ELF-1 (cell line): ENCODE measurements at places on chromosomes 5 and 9.

- DNase-seq, result no peak
Measured at GRCh38 chr9:72978744-72979143, 25.9 kb upstream of the ALDH1A1 start.

- peak; percentile 56 for DNase-seq
Measured at GRCh38 chr9:127780126-127780885, 1.8 kb upstream of the SH2D3C start.

DNA sequence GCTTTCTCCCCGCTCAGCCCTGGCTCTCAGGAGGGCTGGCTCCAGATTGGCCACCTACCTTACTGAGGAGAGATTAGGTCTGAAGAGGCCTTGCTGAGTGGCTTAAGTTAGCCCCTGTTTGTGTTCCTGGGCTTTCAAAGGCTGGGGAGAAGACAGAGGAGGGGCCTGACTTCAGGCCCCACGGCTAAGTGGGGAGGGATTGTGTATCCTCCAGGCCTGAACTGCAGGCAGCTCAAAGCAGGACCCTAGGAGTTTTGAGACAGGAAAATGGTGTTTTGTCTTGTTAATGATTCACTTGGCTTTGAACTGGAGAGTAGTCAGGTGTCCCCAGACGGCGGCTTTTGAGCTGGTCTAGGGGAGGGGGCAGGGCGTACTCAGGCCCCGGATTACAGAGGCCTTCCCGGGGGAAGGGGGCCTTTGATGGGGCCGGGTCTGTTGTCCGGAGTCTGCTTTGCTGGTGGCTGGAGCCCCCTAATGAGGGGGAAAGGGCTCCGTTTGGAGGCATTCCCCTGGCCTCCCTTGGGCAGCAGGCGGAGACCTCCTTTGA lies 162.0 kb upstream of the SMIM23 start:
- DNase-seq, result peak; percentile 97

- DNase-seq, result no peak
Measured at GRCh38 chr9:27344776-27345175, 47.8 kb upstream of the EQTN start.

- DNase-seq, result no peak
Measured at GRCh38 chr9:98994172-98995058, 50.7 kb downstream of the COL15A1 start.

- no peak for DNase-seq
Measured at GRCh38 chr9:1454211-1454610, 404.1 kb downstream of the DMRT2 start.

DNA sequence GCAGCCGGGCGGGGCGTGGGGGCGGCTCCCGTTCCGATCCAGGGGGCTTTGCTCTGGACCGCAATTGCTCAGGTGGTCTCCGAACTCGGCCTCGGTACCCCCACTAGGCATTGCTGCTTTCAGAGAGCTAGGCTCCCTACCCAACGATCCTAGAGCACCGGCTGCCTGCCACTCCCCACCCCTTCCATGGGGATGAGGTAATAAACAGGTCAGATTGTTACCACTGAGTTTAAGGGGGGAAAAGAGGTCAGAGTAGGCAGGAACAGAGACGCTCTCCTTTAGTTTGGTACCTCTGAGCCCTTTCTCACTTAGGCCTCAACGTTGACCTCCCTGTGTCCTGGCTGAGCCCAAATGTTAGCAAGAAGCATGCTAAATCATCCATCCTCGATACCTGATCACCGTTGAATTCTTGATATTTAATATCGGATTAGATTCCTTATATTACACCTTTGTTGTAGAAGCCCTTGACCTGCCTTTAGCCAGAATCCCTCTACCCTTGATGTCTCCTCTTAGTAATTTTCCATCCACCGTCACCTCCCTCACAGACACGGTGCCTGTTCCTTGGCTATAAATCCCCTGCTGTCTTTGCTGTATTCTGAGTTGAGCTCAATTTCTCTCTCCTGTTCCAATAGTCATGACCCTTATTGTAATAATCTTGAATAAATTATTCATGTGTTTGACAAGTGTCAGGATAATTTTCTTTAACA lies 588 bp upstream of the PLPP1 start:
- no peak for DNase-seq

- DNase-seq, result no peak
Measured at GRCh38 chr5:179824745-179825112, 4.0 kb downstream of the SQSTM1 start.

- DNase-seq, result peak; percentile 41
Measured at GRCh38 chr9:88973281-88974045, 17.8 kb upstream of the S1PR3 start.

GRCh38 chr5:10710513-10711128 lies 50.4 kb downstream of the DAP start:
- no peak for DNase-seq

DNA sequence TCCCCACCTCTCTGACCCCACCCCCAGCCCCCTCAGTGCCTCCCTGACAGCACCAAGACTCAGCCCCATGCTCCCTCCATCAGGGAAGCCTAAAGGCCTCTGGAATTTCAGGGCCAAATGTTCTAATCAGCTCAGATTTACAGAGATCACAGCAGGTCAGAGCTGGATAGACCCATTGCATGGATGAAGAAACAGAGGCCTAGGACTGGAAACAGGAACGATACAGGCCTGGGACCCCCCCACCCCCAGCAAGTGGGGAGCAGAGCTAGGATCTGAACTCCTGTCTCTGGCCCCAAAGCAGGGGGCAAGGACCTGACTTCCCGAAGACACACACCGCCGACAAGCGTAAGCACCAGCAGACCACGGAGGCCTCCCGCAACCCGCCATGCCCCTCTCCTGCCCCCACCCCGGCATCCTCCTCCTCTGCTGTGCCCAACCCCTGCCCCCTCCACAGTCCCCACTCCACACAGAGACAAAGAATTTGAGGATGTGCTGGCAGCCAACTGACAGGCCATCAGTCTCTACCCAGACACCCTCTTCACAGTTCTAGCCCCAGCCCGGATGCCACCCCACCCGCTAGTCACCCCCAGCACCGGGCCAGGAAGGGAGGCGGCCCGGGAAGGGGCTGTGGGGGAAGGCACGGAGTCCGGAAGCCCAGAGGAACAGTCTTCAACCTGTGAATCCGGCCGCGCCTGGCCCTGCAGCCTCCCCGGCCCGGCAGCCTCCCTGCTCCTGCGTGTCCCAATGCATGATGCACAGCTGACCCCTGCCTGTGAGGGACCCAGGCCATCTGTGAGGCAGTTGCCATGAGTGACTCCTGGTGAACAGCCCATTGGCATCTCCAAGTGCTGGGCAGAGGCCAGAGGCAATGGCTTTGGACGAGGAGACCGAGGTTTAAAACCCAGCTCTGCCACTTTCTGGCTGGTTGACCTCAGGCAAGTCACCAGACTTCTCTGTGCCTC lies 31.3 kb downstream of the NDUFA8 start:
- DNase-seq, result no peak

DNA sequence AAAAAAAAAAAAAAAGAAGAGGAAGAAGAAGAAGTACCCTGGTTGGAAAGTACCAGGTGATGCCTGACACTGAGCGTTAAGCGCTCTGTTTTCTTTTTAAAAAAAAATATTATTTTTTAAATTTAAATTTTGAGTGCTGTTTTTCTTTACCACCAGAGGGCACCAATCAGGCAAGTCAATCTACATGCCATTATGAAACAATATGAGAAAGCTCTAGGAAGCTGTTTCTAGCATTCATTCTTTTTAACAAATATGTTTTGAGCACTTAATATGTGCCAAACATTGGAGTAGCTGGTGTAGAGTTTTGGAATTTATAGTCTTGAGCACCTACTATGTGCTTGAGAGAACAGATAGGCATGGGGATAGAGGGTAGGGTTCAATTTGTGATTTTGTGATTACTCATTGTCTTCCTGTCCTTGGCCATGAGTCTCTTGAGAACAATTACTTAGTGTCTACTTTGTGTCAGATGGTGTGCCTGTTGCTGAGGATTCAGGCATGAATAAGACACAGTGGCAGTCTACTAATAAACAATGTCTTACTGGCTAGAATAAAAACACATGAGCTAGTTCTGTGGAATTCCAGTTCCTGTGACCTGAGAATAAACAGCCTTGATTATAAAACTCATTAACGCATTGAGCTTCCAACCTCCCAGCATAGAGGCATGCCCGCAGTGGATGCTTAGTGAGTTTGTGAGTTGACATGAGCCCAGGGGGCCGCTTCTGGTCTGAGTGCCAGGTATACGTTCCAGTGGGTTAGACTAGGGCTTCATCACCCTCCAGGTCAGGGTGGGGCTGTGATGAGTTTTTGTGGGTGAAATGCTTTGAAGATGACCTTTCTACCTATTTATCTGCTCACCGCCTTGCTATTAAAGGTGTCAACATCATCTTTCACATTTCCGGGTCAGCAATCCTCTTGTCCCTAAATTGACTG lies 3.0 kb upstream of the UBE2R2 start:
- DNase-seq, result no peak

DNA sequence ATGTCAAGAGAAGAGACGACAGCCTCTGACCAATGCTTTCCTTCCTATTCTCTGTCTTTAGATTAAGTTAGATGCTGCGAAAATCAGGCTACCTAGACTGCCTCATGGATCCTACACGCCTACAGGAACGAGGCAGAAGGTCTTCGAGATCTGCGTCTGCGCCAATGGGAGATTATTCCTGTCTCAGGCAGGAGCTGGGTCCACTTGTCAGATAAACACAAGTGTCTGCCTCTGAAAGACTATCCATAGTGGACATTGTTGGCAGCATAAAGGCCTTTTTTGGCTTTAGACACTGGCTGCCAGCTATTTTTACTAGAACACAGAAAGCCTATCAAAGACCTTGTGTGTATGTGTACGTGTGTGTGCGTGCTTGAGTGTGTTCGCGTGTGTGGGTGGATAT lies 90.9 kb upstream of the PPP1R2B start:
- no peak for DNase-seq

DNA sequence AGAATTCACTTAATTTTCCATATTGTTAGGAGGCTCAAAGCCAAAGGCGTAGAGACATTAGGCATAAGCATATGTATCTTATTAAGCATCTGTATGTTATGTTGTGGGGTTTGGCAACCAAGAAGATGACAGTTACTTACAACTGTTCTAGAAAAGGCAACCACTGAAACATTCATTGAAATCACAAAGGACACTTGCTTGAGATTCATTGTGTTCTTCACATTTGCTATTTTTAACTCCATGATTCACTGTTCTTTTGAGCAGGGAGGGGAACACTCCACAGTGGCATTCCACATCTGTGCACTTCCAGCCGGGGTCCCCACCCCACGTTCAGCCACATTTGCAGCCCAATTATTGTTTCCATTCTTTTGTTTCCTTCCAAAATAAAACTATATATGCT lies 107.1 kb downstream of the PALM2AKAP2 start:
- DNase-seq, result no peak

DNA sequence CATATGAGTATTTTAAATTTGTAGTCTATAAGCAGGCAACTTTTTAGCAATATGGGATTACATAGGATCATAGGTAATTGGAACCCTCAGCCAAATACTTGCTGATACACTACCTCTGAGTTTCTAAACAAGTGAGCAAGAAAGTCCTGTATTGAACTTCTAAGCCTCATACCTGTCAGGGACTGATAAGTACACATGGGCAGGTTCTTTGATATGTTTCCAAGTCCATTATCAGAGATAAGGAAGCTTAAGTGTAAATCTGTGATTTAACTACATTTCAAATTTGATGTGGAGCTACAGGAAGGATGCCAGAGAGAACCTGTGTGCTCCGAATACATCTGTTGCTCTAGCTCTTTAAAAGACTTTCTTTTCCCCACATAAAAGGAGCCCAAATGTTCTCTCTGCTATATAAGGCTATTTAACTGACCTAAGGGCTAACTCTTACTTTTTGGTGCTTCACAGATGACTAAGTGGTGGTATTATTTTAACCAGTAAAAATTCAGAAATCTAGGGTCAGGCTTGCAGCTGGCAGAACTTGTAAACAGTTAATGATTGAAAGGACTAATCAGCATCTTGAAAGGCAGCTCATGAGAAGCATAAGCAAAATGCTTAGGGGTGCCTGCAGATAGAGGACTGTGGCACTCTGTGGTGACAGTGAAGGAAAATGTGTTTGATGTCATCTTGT lies 228.6 kb downstream of the NR3C1 start:
- DNase-seq, result no peak

DNA sequence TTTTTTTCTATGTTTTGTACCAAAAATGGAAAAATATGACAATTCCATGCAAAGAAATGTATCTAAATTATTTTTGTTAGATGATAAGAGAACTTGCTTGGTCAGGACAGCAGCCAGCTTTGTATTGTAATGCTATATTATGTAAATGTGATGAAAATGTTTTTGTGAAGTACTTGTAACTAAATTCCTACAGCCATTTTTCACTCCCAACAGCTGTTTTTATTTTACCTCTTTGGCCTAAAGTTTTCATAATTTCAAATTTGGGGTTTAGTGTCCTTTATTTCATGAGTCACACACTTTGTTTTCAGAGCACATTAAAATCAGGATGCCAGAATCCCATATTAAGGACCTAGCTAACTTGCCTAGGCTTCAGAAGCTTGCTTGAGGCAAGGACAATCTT lies 64.1 kb downstream of the WDR41 start:
- DNase-seq, result no peak

- DNase-seq, result no peak
Measured at GRCh38 chr9:96680812-96681499, 25.8 kb upstream of the PRXL2C start.

DNA sequence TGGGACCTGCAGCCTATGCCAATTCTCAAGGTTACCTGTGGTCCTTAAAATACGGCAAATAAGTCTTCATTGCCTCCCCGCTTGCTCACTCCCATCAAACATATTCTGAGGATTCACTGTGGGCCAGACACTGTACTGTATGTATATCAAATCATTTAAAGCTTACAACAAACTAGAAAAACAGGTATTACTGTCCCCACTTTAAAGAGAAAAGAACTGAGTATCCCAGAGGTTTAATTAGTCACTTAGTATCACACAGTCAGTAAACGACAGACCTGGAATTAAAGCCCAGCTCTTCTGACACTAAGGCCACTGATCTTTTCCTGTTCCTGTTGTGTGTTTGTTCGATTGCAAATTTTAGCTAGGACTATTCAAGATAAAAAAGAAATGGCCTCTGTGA lies 248.2 kb downstream of the ACTL7B start:
- DNase-seq, result no peak

DNA sequence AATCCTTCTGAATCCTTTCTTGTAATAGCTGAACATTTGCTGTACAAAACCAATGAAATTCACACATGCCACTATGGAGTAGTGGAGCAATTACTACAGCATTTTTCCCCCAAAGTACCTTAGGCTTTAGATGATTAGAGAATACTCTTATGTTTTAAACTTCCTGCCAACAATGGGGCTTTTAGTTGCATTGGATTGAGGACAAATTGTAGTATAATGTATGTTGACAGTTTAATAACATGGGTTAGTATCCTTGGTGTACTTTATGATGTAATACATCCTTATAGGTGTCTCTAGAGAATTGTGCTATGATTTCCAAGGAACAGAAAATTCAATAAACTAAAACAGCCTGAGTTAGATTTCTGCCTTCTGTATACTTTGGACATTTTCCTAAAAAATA lies 422.7 kb upstream of the GRAMD2B start:
- DNase-seq, result no peak

- DNase-seq, result no peak
Measured at GRCh38 chr5:96977228-96977627, 41.3 kb downstream of the LNPEP start.
